ENCODE measurements at places on chromosomes 5 and 9. TPM values are rescaled to one million over a fixed set of nuclear protein-coding genes. Genes with fewer than 3 reads are reported as not detected.

The KLF9 gene
- 118 TPM for total RNA-seq

The SV2C gene
- 0.30 TPM for total RNA-seq

The SLC1A1 gene
- 1.0 TPM for total RNA-seq

DNA sequence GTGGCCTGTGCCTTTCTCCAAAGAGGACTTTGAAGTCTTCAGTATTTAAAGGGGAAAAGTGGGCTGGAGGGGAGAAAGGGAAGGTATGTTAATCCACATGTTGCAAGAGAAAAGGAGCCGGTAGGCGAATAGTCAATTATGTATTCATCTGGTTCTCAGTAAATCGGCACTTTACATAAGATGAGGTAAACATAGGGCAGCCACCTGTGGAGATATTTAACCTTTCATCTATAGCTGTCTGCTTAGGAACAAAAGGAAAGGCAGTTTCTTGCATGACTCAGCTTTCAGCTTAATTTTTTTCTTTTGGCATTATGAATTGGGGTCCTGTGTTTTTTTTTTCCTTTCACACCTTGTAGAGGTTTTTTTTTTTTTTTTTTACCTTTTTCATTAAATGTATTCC, 42.2 kb downstream of the FGD3 start:
- DNase-seq: no peak

- no peak for DNase-seq
Measured at GRCh38 chr9:35102465-35102768, 514 bp downstream of the STOML2 start.

GRCh38 chr5:150118561-150119229, 32.3 kb upstream of the CSF1R start:
- DNase-seq: no peak

- DNase-seq: no peak
Measured at GRCh38 chr5:35651002-35651756, 33.5 kb downstream of the SPEF2 start.

DNA sequence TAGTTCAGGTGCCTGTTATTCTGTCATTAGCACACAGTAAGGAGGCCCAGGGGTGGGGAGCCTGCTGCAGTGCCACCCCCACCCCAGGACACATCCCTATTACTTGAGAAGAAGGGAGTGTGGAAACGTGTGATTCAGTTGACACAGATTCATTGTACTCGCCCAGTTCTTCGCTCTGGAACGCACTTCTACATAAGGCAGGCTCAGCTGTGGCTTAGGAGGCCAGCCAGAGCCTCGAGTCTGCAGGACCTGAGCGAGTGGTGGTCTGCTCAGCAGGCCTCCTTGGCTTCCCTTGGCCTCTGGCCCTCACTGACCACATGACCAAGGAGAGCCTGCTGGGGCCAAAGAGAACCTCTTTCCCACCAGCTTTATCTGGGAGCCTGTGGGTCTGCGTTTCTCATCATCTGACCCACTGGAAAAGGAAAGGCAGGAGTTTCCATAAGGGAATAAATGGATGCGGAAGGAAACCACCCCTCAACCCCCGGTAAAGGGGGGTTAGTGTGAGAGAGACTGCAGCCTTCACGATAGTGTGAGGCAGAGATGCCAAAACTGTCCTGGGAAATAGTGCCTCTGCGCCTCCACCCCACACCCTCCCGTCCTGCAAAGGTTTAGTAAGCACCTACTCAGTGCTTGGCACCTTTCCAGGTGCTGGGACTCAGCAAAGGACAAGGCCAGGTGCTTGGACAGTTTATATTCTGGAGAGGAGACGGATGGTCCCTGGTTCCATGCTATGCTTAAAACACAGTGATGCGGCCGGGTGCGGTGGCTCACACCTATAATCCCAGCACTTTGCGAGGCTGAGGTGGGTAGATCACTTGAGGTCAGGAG, 73.7 kb downstream of the PPARGC1B start:
- DNase-seq: no peak

DNA sequence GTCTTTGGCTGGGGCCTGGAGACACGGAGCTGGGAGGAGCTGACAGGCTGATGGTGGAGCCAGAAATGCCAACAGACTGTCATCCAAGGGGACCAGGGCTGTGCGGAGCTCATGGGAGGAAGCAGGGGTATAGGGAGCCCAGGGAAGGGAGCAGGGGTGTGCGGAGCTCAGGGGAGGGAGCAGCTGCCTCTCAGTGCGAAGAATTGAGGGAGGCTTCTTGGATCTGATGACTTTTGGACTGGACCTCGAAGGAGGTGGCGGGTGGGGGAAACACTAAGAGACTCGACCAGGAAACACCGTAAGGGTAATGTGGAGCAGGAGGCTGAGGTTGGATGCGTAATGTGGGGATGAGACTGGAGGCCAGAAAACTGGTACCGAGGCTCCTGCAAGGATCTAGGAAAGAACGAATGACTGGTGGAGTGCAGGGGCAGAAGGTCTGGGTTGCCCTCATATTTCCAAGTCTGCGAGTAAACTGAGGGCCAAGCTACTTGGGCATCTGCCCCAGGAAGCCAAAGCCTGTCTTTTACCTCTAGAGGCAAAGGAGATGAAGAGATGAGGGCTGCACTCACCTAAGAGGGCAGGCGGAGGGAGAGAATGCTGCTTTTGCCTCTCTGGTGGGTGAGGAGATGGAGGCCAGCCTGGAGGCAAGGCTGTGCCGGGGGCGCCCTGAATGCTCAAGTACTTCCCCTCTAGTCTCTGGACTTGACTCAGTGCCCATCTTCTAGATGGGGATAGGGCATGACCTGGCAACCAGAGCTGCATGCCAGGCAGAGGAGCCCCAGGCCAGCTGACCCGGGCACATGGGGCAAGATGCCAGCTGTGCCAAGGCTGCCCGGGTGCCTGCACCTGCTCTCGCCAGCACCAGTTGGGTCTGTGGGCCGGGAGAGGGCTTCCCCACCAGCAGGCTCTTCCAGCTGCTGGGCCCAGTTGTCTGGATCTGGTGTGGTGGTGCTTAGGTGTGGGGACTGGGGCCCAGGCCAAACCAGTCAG, 2.3 kb downstream of the PTGS1 start:
- no peak for DNase-seq

DNA sequence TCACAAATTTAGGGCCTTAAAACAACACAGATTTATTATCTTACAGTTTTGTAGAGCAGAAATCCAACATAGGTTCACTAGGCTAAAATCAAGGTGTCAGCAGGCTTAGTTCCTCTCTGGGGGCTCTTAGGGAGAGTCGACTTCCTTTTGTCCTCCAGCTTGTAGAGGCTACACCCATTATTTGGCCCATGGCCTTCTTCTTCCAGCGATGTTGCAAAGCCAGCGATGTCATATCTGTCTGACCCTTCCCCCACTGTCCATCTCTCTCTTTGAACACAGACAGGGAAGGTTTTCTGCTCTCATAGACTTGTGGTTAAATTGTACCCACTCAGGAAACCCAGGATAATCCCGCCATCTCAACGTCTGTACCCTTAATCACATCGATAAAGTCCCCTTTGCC, 60.3 kb upstream of the SHB start:
- DNase-seq: no peak

DNA sequence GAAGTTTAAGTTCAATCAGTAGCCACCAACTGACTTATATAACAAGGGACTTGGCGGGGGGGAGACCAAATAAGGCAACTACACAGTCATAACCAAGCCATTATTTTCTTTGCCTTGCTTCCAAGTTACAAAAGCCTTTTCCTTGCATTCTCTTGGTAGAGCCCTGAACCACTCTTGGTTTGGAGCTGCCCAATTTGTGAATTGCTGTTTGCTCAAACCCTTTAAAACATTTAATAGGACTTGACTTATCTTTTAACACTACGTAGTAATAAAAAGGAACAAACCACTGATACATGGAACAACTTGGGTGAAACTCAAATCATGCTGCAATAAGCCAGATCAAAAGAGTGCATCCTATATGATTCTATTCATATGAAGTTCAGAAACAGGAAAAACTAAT, 31.7 kb upstream of the MSH3 start:
- no peak for DNase-seq

Data from suprapubic skin (tissue), 4 donors.